ENCODE measurements at places on chromosomes 4 and X.

DNA sequence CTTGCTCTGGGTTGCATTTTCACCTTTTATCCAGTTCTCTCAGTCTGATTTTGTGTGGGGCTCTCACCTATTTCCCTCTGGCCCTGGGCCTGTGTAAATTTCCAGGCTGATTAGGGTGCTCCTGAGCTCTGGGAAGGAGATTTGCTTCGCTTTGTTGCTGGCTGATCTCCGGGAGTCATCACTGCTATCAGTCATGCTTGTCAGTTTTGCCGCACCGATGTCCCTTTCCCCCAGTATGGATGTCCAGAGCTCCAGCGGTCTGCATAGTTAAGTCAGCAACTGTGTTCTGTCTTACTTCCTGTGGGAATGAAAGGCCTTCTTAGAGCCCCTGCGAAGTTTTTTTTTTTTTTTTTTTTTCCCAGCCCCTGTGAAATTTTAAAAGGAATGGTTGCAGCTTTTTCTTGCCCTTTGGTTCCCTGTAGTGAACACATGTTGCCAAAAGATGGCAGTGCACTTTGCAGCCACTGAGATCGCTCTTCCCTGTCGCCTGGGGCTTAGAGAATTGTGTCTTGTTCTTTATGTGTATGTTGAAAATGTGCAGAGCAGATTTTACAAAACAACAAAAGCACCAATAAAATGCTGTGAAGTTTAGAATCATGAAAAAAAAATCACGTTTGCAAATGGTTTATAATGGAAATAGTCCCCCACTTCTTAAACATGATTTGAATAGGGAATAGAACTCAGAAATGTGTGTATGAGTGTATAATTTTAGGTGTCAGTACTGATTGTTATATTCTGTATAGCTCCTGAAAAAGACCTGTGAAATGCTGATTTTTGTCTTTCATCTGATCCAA lies 109.1 kb upstream of the SLC4A4 start:
- H3K36me3 ChIP-seq: no peaks in the 10 kb centered on the region
- DNase-seq: peak; percentile 64
- peaks cover 17% of the 10 kb centered on the region for H3K4me1 ChIP-seq
- H3K27ac ChIP-seq: no peak overlapping the region

DNA sequence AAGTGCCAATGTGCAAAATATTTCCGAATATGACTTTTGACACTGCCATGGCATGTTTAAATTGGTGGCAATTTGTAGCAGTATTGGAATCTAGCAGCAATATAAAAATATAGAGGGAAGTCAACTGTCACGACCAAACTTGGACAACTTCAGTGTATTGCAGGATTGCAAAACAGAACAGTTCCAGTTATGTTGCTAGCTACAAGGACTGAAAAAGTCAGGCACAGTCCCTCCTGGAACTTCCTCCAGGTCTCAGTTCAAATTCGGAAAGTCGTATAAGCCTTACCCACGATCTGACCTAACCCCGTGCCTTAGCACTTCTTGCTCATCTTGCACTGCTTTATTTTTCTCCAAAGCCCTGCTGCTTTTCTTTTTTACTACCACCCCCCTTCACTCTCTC lies 390.0 kb upstream of the GALNT7 start:
- H3K4me1 ChIP-seq: peaks cover 11% of the 10 kb centered on the region
- H3K27me3 ChIP-seq: no peaks in the 10 kb centered on the region
- H3K27ac ChIP-seq: no peak overlapping the region

- peaks cover 36% of the 10 kb centered on the region for H3K4me1 ChIP-seq
- no peaks in the 10 kb centered on the region for H3K27me3 ChIP-seq
- no peak for DNase-seq
- no peak overlapping the region for H3K4me3 ChIP-seq
Observed at GRCh38 chr4:47075919-47076318, 44.6 kb downstream of the GABRB1 start.

DNA sequence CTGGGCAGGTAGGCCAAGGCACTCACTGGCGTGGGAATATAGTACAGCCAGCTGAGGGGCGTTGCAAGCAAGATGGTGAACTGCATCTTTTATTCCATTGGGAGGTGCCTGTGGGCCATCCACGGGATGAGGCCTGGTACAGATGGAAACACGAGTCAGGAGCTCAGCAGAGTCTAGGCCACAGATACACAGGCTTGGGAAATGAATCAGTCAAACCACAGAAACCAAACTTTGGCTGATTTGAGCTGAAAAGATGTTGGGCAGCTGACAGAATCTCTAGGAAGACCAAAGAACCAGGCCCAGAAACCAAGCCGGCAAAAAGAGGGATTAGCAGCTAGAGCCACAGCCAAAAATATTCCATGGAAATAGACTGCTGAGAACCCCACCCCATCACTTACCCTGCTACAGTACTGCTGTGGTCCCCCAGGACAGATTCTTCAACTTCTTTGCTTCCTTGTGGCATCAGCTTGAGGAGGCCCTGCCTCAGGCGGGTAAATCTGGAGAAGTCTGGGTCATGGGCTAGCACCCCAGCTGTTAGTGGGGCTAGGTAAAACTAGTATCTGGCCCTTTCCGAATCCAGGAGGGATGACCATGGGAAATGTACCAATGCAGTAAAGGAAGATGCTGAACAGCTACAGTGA lies 75.4 kb downstream of the TMEM131L start:
- no peak overlapping the region for H3K27ac ChIP-seq
- no peak overlapping the region for H3K4me3 ChIP-seq

DNA sequence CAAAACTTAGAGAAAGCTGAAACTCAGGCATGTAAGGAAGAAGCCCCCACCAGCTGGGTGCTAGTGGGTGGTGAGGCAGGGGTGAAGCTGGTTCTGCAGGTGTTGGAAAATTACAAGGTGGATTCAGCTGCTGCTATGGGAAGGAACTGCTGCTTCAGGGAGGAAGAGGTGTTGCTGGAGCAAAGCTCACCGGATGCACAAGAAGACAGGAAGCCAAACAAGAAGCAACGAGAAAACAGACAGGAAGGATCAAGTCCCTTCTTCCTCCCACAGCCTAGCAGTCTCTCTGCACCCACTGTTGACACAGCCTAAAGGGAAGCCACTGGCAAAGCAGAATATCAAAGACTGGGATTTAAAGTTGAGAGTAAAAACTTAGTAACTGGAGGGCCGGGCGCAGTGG lies 100.2 kb upstream of the JADE1 start:
- DNase-seq: no peak
- H3K4me1 ChIP-seq: no peaks in the 10 kb centered on the region
- H3K36me3 ChIP-seq: no peaks in the 10 kb centered on the region

All from neural progenitor cell (in vitro differentiated cells).